ENCODE measurements at places on chromosomes 7 and 10. TPM values are rescaled to one million over a fixed set of nuclear protein-coding genes. Genes with fewer than 3 reads are reported as not detected.
A peak's percentile ranks its signal among the peaks of the same experiment; 100 is the strongest.

DNA sequence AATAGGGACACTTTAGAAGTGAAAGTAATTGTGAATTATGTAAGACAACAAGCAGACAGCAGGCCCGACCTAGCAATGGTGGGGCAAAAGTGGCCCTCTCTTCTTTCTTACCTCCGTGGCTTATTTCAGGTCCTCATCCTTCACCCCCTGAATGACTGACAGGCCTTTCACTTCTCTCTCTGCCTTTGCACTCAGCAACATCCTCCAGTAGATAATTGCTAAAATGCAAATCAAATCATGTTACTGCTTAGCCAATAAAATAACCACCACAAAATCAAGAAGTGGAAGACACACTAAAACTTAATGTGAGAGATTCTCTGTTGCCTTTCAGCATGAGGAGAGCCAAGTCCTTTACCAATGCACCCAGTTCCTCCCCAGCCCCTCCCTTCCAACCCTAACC is 274.6 kb upstream of the ZNF32 start:
- no peaks in the 10 kb centered on the region for H3K36me3 ChIP-seq

DNA sequence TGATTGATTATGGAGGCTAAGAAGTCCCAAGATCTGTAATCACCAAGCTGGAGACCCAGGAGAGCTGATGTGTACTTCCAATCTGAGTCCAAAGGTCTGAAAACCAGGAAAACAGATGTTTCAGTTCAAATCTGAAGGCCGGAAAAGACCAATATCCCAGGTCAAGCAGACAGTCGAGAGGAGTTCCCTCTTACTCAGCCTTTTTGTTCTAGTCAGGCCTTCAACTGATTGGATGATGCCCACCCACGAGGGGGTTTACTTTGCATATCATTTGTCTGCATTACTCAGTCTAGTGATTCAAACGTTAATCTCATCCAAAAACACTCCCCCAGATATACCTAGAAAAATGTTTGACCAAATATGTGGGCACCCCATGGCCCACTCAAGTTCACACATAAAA is 7.4 kb upstream of the ARID5B start:
- no peak for DNase-seq
- H3K36me3 ChIP-seq: no peaks in the 10 kb centered on the region
- peaks cover 24% of the 10 kb centered on the region for H3K4me1 ChIP-seq
- no peak overlapping the region for H3K27ac ChIP-seq
- H3K4me3 ChIP-seq: no peak overlapping the region

GRCh38 chr7:150369748-150370501 is 1.3 kb downstream of the REPIN1 start:
- H3K4me1 ChIP-seq: peaks cover 30% of the 10 kb centered on the region
- H3K4me3 ChIP-seq: peak overlapping the region; percentile 96
- peak overlapping the region; percentile 97 for H3K27ac ChIP-seq
- DNase-seq: no peak

The CTTNBP2 gene
- total RNA-seq: not detected

The ZNF467 gene
- total RNA-seq: not detected

The SPDYE8 gene
- total RNA-seq: not detected

The C10orf71 gene
- total RNA-seq: not detected

Data from GM12878 (cell line).